ENCODE measurements at places on chromosomes 11 and 22.

DNA sequence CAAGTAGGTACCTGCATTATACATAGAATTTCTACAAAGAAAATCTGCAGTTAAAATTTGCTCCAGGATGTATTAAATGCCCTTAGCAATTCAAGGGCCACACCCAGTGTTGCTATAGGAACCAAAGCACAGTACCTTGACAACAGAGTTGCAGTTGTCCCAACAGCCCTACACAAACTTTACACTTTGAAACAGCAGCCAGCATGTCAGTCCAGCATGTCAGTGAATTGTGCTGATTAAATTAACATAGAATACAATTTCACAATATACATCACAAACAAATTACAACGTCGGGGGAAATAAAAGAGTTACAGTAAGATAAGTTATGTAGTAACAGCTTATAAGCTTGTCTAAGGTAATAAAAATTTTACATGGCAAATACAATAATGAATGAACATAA, 389.2 kb downstream of the SOX6 start:
- no peak for ATAC-seq

DNA sequence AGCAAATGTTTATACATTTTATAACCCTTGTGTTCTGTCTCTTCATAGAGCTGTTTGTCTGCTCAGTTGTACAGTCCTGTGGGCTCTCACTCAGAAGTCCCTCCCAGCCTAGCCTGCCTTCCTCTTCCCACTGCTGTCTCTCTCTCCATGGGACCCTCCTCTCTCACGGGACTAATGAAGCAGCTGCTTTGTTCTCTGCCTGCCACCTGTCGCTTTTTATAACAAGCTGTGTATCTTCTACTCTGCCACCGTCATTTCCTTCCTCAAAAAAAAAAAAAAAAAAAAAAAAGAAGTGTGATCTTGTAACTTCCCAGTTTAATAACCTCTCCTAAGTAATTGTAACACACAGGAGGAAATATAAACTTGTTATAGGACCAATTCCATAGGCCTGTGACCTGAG, 92.2 kb upstream of the ALKBH3 start:
- ATAC-seq = no peak

DNA sequence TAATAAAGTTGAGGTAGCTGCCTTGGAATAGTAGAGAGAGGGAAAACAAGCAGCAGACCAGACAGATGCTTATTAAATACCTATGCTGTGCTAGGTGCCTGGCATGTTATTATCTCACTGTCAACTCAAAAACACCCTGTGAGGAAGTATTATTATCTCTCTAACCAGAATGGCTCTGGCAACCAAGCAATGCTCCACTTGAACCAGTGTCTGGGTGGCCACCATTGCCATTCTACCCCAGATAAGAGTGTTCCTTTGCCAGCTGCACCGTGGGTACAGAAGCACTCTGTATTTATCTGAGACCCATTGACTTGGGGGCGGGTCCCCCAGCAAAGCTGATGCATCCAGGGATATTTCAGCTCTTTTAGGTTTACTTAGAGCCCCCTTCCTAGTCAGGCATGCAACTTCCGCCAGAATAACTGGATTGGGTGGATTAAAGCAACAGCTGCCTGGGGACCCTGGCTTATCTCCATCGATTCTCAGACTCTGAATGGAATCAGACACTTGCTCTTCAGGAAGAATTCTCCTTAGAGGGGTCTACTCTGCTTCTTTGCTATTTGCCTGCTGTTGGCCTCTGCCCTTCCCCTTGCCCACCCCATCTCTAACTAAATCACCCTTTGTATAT, 49.1 kb downstream of the RCN1 start:
- no peak for ATAC-seq

GRCh38 chr11:96105197-96105895, 181.4 kb upstream of the MTMR2 start:
- ATAC-seq = peak; percentile 12

DNA sequence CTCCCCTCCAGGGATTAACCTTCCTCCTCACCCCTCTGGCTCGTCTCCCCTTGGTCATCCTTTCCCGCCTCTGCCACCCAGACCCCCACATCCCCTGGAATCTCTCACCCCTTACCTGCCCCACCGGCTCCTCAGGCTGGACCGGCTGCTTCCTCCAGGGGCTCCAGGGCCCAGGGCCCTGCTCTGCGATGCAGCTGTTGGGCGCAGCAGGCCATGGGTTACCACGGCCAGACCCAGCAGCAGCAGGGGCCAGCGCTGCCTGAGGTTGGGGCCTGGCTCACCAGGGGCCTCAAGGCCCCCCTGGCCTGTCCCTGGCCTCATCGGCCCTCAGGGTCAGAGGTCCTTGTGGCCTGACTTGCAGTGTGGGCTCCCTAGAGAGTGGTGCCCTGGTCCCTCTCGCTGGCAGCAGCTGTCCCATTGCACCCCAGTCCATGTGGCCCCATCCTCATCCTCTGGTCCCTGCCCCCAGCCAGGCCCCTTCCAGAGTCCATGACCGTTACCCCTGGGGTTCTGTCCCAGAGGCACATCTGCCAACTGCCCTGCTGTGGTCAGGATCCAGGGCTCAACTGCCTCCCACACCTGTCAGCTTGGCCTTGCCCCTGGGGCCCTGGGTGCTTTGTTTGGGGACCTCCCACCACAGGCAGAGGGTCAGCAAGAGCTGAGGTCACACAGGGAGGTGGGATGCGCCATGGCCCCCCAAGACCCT, at the start of gene IGLL1:
Gene IGLL1, minus strand, starts transcription at position 421 of the 706 bp plus-strand sequence. Its CDS starts 100 bp downstream, at position 321.
- no peak for ATAC-seq

- peak; percentile 35 for ATAC-seq
Observed at GRCh38 chr11:92702037-92702804, 267.2 kb upstream of the MTNR1B start.

DNA sequence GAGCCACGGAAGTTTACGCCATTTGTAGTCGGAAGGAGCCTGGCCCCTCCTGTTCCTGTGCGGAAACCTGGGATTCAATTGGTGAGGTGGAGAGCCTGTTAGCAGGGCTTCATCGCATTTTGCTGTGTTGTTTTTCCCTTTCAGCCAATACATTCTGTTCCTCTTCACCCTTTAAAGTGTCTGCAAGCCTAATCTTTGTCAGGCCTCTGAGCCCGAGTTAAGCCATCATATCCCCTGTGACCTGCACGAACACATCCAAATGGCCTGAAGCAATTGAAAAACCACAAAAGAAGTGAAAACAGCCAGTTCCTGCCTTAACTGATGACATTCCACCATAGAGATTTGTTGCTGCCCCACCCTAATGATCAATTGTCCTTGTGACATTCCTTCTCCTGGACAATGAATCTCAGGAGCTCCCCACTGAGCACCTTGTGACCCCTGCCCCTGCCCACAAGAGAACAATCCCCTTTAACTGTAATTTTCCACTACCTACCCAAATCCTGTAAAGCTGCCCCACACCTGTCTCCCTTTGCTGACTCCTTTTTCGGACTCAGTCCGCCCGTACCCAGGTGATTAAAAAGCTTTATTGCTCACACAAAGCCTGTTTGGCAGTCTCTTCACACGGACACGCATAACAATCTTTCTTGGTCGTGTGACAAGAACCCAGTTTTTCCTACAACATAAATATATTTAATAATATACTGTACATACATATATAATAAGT, 37.1 kb upstream of the MMP12 start:
- no peak for ATAC-seq

GRCh38 chr11:8532475-8532874, 61.6 kb downstream of the STK33 start:
- no peak for ATAC-seq

- peak; percentile 25 for ATAC-seq
Observed at GRCh38 chr11:35927682-35928081, 16.2 kb upstream of the LDLRAD3 start.

DNA sequence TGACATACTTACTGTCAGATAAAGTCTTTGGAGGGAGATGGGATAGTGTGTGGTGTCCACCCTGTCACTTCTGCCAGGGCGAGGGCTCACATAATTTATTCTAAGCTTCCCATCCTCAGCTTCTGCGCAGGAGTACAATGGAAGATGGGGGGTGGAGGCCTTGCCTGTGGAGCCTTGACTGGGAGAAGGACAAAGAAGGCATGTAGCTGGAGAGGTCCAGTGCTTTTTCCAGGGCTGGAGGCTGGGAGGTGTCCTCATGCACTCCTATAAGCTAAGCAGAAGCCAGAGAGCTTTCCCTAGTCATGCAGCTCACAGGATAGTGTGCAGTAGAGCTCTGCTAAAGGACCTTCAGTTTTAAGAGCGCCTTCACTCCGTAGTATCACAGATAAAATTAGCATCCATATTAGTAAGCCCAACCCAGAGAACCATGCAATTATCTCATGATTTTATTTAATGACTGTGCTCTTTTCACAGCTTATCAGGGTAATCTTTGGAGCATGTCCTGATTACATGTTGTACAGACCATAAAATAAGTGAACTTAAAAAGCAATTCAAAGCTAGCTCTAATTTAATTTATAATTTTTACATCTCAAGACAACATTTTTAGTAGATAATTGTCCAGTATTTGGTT, 148.3 kb downstream of the TEAD1 start:
- ATAC-seq = peak; percentile 9

GRCh38 chr22:39290724-39291161, 28.7 kb downstream of the RPL3 start:
- peak; percentile 52 for ATAC-seq

GRCh38 chr11:126186708-126187529, 24.5 kb downstream of the RPUSD4 start:
- ATAC-seq = peak; percentile 64

DNA sequence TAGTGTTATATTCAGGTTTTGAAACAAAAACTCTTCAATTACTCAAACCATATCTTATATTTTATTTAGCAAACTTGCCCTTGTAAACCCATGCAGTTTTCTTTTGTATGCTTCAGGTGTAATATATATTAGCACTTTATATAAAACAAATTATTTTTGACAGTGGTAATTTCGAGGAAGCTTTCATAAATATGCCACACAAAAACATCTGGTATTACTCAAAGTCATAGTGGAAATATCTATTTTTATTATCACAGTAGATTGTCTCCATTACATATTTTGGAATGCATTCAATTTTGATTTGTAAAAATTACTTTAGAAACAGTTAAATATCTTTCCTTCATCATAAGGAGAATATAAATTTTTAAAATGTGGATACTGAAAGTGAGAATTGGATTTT, 89.1 kb upstream of the FIBIN start:
- ATAC-seq = peak; percentile 55

GRCh38 chr11:58625086-58625485, 2.6 kb downstream of the CNTF start:
- ATAC-seq = no peak

DNA sequence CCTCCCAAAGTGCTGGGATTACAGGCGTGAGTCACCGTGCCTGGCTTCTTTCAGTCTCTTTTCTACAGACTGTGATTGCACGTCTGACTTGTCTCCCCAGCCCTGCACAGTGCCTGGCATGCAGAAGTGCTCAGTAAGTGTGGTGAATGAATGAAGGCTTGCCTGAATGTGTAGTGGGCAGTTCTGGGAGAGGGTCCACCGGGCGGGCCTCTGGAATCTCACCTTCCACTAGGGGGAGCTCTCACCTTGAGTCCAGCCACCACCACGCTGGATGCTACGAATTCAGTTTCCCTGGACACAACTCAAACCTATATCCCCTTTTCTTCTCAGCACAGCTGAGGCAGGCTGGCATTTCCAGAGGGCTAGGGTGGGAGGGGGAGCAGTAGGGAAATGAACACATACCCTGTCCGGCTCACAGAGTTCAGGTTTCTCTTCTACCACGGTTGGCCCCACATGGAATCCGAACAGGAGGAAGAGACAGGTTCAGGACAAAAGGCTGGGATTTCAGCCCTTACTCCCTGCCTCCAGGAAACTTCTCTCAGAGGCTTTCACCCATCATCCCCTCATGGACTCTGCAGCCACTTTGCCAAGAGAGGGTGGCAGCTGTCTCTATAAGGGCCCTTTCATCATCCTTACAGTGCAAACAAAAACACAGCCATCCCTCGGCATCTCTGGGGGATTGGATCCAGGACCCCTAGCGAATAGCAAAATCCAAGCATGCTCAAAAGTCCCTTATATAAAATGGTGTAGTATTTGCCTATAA, 86.8 kb downstream of the NECTIN1 start:
- ATAC-seq = peak; percentile 42

DNA sequence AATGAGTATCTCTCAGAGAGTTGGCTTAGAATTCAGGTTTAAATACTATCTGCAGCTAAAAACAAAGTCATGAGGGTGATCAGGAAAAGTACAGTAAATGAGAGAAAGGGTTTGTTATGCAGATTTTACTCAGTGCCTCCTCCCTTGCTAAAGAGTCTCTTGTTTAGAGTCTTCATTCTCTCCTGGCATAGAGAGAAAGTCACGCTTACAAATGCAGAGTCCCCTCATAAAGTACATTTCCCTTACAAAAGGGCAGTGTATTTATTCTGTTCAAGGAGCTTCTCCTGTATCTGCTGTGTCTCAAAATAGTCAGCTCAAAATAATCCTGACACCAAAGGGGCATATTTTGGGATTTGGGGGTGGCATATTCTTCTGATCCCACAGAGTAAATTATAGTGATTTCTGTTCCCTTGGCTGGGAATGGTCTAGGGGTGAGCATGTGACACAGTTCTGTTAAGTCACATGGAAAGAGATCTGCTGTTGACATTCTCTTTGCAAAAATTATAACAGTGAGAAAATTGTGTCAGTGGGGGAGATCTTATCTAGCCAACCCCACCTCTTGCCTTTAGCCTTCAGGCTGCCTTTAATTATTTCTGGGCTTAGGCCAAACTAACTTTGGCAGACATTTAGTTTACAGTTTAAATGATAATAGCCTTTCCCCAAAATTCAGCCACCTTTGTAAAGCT, 102.9 kb downstream of the MTNR1B start:
- no peak for ATAC-seq

- ATAC-seq = no peak
Observed at GRCh38 chr11:71420455-71421241, 27.5 kb downstream of the DHCR7 start.

GRCh38 chr22:27724709-27725108, 76.8 kb downstream of the MN1 start:
- ATAC-seq = no peak

- ATAC-seq = peak; percentile 1
Observed at GRCh38 chr11:57324154-57324885, 432 bp downstream of the TNKS1BP1 start.

DNA sequence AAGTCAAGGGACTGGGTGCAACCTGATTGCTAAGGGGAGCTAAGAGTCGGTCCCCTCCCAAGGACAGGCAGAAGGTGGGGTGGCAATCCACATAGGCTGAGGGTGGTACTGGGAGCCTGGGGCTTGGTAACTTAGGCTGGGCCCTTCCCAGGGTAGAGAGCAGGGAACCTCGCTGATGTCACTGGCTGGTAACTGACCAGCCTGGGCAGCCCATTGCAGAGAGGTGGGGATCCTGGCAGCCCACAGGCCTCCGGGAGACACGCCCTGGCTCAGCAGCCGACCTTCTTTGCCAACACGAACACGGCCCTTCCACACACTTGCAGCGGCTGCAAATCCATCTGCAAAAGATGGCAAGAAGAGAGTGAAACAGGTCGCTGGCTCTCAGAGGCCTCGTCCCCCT, 25.4 kb downstream of the A4GALT start:
- no peak for ATAC-seq

- ATAC-seq = no peak
Observed at GRCh38 chr11:69335007-69335780, 41.2 kb downstream of the MYEOV start.

DNA sequence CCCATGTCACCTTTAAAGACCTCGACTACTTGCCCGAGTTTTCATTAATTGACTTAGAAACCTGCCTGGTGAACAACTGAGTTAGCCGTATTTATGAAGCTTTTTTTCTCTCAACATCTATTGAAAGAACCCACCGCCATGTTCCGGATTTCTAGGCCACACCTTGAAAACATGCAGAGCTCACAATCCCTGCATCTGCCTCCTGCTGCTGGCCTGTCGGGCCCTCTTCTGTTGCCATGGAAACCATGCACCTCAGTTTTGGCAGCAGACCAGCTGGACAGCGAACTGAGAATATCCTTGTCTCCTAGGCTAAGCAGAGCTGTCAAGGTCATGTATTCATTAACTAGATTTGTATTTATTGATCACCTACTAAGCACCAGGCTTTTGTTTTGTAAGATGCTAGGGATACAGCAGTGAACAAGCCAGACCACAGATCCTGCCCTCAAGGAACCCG, 4.3 kb upstream of the PATZ1 start:
- no peak for ATAC-seq

Data from SK-N-SH treated with all-trans-retinoic acid at 6 μM for 48 hours (cell line).